ENCODE measurements at places on chromosomes 6 and 20.
A peak's percentile ranks its signal among the peaks of the same experiment; 100 is the strongest.

GRCh38 chr6:109197061-109197460 lies 101.8 kb downstream of the CEP57L1 start:
- DNase-seq, result no peak

- no peak for DNase-seq
Observed at GRCh38 chr20:13469262-13469661, 169.5 kb downstream of the TASP1 start.

DNA sequence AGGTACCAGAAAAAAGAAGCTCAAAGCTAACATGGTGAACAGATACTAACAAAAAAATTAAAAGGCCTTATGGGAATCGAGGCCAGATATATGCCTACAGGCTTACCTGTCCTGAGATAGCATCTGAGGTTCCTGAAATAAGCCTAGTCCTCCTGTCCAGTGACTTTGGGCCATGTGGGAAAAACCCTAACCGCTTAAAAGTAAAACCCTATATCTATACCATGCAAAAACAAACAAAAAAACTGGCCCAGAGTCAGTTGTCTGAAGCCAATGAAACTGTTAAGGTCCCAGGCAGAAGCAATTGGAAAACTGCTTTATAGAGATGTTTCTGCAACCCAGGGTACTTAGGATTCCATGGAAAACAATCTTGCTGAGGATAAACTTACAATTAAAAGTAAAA lies 122.9 kb downstream of the HIVEP1 start:
- DNase-seq, result no peak

GRCh38 chr6:117776441-117776840 lies 101.2 kb downstream of the NUS1 start:
- no peak for DNase-seq

DNA sequence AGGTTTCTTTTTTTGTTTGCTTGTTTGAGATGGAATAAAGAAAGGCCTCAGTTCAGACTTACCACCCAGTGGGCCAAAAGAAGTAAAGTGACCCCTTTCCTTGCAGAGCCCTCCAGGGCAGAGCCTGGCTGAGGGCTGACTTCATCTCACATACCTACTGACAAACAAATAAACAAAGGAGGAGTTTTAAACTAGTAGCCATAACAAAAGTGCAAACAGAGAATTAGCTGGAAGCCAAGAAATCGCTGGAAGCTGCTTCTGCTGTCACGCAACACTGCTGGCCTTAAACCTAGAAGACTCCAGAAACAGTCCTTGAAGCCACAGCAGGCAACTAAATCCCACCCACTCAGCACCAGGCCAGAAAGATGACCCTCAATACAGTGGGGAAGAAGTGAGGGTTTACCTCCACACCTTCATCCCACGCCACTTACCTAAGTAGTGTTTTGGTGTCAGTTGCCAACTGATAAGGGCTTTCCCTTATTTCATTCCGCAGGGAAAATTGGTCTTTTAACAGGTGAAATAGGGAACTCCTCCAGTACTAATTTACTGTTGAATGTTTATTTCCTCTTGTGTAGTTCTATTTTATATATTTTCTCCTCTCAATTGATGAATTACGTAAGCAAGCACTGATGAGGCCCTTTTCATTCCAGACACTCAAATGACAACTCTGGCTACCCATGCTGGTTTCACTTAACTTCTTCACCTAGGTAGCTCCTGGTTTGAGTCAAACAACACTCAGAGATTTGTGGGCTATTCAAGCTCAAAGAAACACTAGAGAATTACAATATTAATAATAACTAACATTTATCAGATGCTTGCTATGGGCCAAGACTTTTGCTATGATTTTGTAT lies 46.2 kb downstream of the EDN1 start:
- no peak for DNase-seq

- DNase-seq, result peak; percentile 51
Observed at GRCh38 chr6:113137426-113137825, 719.7 kb upstream of the MARCKS start.

Measured in chondrocyte (in vitro differentiated cells).